ENCODE measurements at places on chromosomes 6 and 20. TPM values are rescaled to one million over a fixed set of nuclear protein-coding genes. Genes with fewer than 3 reads are reported as not detected.

- DNase-seq = no peak
These were observed 262.0 kb upstream of the CDH4 start for GRCh38 chr20:60990061-60990460.

The C2 gene
- total RNA-seq = 0.42 TPM

GRCh38 chr6:21733311-21733710 lies 139.8 kb downstream of the SOX4 start:
- DNase-seq = no peak

GRCh38 chr6:158756977-158757752 lies 62.0 kb downstream of the EZR start:
- DNase-seq = no peak

The NFATC2 gene
- 31.7 TPM for total RNA-seq

The PEX6 gene
- 16.7 TPM for total RNA-seq

DNA sequence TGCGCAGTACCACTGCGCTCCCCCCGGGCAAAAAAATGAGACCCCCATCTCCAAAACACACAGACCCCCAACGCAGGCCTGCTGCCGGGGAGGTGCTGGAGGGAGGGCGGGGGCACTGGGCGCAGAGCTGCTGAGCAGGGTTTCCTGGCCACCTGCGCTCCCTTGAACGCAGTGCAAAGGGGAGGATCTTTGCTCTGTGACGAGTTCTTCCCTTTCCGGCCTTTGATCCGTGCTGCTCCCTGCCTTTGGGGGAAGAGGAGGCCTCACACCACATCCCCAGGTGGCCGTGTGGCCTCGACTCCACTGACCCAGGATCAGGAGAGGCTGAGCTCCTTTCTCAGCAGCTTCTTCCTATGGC lies 8.9 kb upstream of the COL20A1 start:
- no peak for DNase-seq

The STX7 gene
- 16.3 TPM for total RNA-seq

DNA sequence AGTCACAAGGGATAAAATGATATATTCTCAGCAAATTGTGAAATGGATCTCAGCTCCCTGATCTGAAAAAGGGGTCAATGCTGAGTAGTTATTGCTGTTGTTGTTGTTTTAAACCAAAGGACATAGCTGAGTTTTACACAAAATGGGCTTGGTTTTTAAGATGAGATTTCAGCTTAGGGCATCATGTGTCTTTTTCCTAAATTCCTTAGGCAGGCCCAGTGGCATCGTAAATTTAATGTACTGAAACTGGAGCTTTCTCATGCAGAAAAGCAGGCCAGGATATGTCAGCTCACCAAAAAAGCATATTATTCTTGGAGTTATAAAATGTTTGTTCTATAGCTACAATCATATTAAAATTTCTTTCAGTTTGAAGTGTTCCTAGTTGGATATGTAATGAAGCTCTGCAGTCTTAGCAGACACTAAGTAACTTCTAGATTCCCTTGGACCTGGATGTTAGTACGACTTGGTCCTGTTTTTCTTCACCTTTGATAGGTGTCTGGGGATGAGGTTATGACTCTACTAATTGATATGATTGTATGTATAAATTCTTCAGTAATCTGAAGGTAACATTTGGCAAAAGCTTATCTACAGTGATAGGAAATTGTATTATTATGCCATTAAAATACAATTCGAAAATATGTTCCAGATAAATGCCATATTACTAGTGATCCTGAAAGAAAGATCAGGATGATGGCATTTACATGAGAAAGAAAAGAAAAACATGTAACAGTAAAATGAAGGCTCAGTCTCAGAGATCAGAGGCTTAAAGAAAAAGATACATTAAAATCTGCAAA lies 663.3 kb downstream of the RFPL4B start:
- DNase-seq = no peak

Data from activated naive CD8-positive, alpha-beta T cell treated with anti-CD3 and anti-CD28 coated beads for 36 hours (primary cell).